ENCODE measurements at places on chromosomes 12 and 14. TPM values are rescaled to one million over a fixed set of nuclear protein-coding genes. Genes with fewer than 3 reads are reported as not detected.
A peak's percentile ranks its signal among the peaks of the same experiment; 100 is the strongest.

GRCh38 chr12:28237423-28237822 lies 47.2 kb downstream of the CCDC91 start:
- H3K4me3 ChIP-seq: no peak overlapping the region
- no peaks in the 10 kb centered on the region for H3K27me3 ChIP-seq
- peaks cover 16% of the 10 kb centered on the region for H3K4me1 ChIP-seq

- no peak overlapping the region for H3K27ac ChIP-seq
- no peak for DNase-seq
- no peaks in the 10 kb centered on the region for H3K27me3 ChIP-seq
- H3K4me1 ChIP-seq: peaks cover 52% of the 10 kb centered on the region
- no peak overlapping the region for H3K4me3 ChIP-seq
Measured at GRCh38 chr12:112422531-112422930, 3.8 kb downstream of the PTPN11 start.

DNA sequence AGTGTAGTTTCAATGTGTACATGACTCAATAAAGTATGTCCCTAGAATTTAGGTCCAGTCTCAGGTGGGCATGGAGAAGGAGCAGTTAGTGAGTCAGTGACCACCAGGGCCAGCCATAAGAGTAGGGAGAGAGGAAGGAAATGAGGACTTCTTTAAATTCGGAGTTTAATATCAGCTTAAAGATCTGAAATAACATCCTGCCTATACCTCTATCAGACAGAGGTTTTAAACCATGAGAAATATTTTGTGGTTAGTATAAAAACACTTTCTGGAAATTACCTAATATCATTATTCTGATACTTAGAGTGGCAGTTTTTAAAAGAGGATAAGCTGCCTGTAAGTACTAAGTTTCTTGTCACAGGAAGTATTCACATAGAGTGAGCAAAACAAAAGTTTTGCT lies 61.7 kb upstream of the ST8SIA1 start:
- peak overlapping the region; percentile 61 for H3K4me3 ChIP-seq
- peaks cover 43% of the 10 kb centered on the region for H3K4me1 ChIP-seq
- peaks cover 6% of the 10 kb centered on the region for H3K36me3 ChIP-seq
- no peaks in the 10 kb centered on the region for H3K27me3 ChIP-seq

DNA sequence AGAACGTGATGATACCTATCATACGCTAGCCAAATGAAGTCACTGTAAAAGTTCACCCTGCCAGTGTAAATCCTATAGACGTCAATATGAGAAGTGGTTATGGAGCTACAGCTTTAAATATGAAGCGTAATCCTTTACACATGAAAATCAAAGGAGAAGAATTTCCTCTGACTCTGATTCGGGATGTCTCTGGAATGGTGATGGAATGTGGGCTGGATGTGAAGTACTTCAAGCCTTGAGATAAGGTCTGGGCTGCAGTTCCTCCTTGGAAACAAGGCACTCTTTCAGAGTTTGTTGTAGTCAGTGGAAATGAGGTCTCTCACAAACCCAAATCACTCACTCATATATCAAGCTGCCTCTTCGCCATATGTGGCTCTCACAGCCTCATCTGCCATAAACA lies 53.1 kb upstream of the NAP1L1 start:
- no peak for DNase-seq
- H3K4me1 ChIP-seq: peaks cover 2% of the 10 kb centered on the region
- H3K27ac ChIP-seq: no peak overlapping the region
- no peak overlapping the region for H3K4me3 ChIP-seq
- H3K27me3 ChIP-seq: no peaks in the 10 kb centered on the region
- no peaks in the 10 kb centered on the region for H3K36me3 ChIP-seq

GRCh38 chr12:50246873-50247612 lies 36.3 kb downstream of the LIMA1 start:
- H3K27me3 ChIP-seq: no peaks in the 10 kb centered on the region
- H3K4me3 ChIP-seq: peak overlapping the region; percentile 78
- H3K4me1 ChIP-seq: peaks cover 69% of the 10 kb centered on the region
- peaks cover 12% of the 10 kb centered on the region for H3K36me3 ChIP-seq
- H3K27ac ChIP-seq: peak overlapping the region; percentile 91

GRCh38 chr12:112992541-112993398 lies 14.5 kb downstream of the OAS2 start:
- H3K36me3 ChIP-seq: peaks cover 89% of the 10 kb centered on the region
- no peak overlapping the region for H3K27ac ChIP-seq
- no peak overlapping the region for H3K4me3 ChIP-seq
- peaks cover 31% of the 10 kb centered on the region for H3K4me1 ChIP-seq
- peak; percentile 84 for DNase-seq

GRCh38 chr12:2151391-2151790 lies 98.6 kb downstream of the CACNA1C start:
- H3K27ac ChIP-seq: no peak overlapping the region
- H3K27me3 ChIP-seq: peaks cover 31% of the 10 kb centered on the region
- peaks cover 6% of the 10 kb centered on the region for H3K4me1 ChIP-seq

The GON7 gene
- 12.5 TPM for total RNA-seq

The NXPH4 gene
- 0.24 TPM for total RNA-seq

The RNF212B gene
- total RNA-seq: not detected

The PLEKHG7 gene
- not detected for total RNA-seq

The TMEM179 gene
- not detected for total RNA-seq

The PTPRB gene
- total RNA-seq: not detected

Data from activated CD4-positive, alpha-beta memory T cell treated with anti-CD3 and anti-CD28 coated beads for 36 hours (primary cell).